ENCODE measurements at places on chromosomes 2 and 18.

DNA sequence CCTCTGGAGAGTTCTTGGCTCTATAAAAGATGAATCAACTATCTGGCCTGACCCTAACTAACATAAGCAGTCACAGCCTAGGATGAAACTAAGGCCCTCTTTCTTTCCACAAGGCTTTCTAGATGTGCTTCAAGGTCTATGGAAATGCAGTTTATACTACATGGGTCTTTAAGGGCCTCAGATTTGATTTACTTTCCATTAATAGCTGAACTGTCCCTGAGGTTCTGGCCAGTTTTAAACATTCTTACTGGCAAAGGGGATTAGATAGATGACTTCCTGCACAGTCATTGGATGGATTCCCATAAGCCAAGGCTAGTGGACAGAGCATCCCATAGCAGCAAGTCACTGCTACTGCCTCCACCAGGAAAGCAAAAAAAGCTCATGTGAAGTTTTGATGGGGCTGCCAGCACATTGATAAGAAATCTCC, 38.1 kb upstream of the LCLAT1 start:
- no peaks in the 10 kb centered on the region for H3K4me1 ChIP-seq
- H3K4me3 ChIP-seq = no peak overlapping the region
- no peak for DNase-seq
- H3K27ac ChIP-seq = no peak overlapping the region
- H3K27me3 ChIP-seq = no peaks in the 10 kb centered on the region
- no peaks in the 10 kb centered on the region for H3K36me3 ChIP-seq

- H3K4me1 ChIP-seq = peaks cover 35% of the 10 kb centered on the region
- H3K27ac ChIP-seq = peak overlapping the region; percentile 30
- DNase-seq = no peak
- no peaks in the 10 kb centered on the region for H3K36me3 ChIP-seq
Observed at GRCh38 chr2:168194784-168195522, 52.4 kb downstream of the STK39 start.

DNA sequence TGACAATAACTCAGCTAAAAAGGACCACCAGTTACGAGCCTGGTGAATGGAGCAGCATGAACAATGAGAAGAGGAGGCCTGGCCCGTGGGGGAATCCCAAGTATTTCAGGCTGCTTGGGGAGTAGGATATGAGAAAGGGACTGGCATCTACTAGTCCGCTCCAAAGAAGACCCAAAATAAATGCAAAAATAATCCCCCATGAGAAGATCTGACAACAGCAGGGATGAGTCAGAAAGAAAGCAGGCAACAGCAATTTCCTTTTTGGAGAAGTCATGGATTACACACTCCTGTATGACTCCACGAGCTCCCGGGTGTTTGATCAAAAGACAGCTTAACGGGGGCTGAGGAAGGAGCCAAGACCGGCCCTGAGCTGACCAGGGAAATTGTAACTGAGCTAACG, 111.4 kb downstream of the SOX11 start:
- no peak overlapping the region for H3K4me3 ChIP-seq
- H3K27ac ChIP-seq = no peak overlapping the region
- H3K27me3 ChIP-seq = no peaks in the 10 kb centered on the region
- DNase-seq = no peak
- no peaks in the 10 kb centered on the region for H3K4me1 ChIP-seq

DNA sequence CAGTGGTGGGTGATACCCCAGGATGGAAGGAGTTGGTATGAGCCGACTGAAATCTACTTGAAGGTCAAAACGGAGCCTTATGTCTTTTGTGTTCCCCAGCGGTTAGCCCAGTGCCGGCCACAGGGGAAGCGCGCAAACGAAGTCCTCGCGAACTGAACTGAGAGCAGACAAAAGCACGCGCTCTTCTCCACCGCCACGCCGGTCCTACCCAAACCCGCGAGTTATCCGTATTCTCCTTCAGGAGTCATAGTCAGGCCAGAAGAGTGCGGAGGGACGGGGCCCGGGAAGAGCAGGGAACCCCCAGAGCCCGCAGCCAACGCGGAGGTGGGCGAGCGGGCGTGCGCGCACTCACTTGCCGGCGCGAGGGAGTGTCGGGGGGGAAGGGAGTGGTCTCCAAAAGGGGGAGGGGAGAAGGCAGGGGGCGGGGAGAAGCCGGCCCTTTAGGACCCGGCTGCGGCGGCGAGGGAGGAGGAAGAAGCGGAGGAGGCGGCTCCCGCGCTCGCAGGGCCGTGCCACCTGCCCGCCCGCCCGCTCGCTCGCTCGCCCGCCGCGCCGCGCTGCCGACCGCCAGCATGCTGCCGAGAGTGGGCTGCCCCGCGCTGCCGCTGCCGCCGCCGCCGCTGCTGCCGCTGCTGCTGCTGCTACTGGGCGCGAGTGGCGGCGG, at the start of gene IGFBP2:
TSS of gene IGFBP2 (plus strand) at position 469 of the 664 bp plus-strand sequence. CDS start at position 573, 104 bp downstream.
- H3K36me3 ChIP-seq = no peaks in the 10 kb centered on the region
- DNase-seq = no peak
- no peak within 1 kb of the TSS for H3K4me3 ChIP-seq
- H3K27me3 ChIP-seq = peaks cover 19% of the 10 kb centered on the region
- H3K4me1 ChIP-seq = peaks cover 9% of the 10 kb centered on the region

DNA sequence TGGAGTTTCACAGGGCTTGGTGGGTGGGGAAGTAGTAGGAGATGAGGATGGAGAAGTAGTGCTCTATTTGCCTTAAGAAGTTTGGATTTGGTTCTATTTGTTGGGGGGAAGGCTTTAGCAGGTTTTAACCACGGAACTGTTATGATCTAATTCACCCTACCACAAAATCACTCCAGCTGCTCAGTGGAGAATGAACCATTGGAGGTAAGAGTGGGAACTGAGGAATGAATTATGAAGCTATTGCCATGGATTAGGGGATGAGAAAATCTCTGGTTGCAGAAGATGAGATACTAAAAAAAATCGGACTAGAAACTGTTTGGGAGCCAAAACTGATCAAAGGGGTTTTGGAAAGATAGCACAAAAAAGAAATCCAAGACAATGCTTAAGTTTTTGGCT, 488.9 kb downstream of the DLGAP1 start:
- no peak overlapping the region for H3K27ac ChIP-seq
- DNase-seq = no peak
- H3K4me3 ChIP-seq = no peak overlapping the region

DNA sequence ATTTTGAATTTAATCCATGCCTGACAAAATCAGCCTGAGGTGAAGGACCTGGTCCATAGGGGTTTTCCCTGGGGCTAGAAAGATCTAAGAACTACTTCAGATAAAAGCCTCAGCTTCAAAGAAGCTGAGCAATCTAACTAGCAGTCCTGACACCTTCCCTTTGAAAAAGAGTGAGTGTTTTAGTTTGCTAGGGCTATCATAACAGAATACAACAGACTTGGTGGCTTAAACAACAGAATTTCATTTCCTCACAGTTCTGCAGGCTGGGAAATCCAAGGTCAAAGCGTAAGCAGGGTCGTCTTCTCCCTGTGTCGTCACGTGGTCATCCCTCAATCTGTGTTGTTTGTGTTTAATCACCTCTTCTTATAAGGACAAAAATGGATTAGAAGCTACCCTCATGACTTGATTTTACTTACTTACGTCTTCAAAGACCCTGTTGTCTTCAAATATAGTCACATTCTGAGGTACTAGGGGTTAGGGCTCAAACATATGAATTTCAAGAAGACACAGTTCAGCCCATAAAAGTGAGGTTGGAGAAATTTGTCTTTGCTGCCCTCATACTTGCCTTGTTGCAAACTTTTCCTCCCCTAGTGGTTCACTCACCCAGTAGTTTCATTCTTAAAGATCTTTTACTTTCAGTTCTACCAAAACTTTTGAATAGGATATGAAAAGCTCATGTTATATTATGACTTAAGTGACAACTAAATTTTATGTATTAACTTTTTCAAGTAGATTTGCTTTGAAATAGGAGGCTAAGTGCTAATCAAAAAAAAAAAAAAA, 673.8 kb downstream of the ARHGAP15 start:
- H3K4me3 ChIP-seq = no peak overlapping the region
- H3K36me3 ChIP-seq = no peaks in the 10 kb centered on the region
- H3K4me1 ChIP-seq = no peaks in the 10 kb centered on the region
- H3K27me3 ChIP-seq = no peaks in the 10 kb centered on the region

- H3K27me3 ChIP-seq = no peaks in the 10 kb centered on the region
- no peaks in the 10 kb centered on the region for H3K36me3 ChIP-seq
- no peak for DNase-seq
- H3K4me1 ChIP-seq = no peaks in the 10 kb centered on the region
- H3K4me3 ChIP-seq = no peak overlapping the region
- no peak overlapping the region for H3K27ac ChIP-seq
Observed at GRCh38 chr2:228839421-228839876, 431.6 kb downstream of the PID1 start.

GRCh38 chr2:69043736-69044400, 30.9 kb downstream of the ANTXR1 start:
- no peak overlapping the region for H3K27ac ChIP-seq
- H3K27me3 ChIP-seq = no peaks in the 10 kb centered on the region
- DNase-seq = no peak
- no peak overlapping the region for H3K4me3 ChIP-seq
- H3K36me3 ChIP-seq = no peaks in the 10 kb centered on the region

- peaks cover 3% of the 10 kb centered on the region for H3K27me3 ChIP-seq
- H3K4me3 ChIP-seq = no peak overlapping the region
- H3K4me1 ChIP-seq = no peaks in the 10 kb centered on the region
- no peak overlapping the region for H3K27ac ChIP-seq
- DNase-seq = no peak
- H3K36me3 ChIP-seq = no peaks in the 10 kb centered on the region
Observed at GRCh38 chr2:176999301-176999700, 213.3 kb upstream of the HNRNPA3 start.

DNA sequence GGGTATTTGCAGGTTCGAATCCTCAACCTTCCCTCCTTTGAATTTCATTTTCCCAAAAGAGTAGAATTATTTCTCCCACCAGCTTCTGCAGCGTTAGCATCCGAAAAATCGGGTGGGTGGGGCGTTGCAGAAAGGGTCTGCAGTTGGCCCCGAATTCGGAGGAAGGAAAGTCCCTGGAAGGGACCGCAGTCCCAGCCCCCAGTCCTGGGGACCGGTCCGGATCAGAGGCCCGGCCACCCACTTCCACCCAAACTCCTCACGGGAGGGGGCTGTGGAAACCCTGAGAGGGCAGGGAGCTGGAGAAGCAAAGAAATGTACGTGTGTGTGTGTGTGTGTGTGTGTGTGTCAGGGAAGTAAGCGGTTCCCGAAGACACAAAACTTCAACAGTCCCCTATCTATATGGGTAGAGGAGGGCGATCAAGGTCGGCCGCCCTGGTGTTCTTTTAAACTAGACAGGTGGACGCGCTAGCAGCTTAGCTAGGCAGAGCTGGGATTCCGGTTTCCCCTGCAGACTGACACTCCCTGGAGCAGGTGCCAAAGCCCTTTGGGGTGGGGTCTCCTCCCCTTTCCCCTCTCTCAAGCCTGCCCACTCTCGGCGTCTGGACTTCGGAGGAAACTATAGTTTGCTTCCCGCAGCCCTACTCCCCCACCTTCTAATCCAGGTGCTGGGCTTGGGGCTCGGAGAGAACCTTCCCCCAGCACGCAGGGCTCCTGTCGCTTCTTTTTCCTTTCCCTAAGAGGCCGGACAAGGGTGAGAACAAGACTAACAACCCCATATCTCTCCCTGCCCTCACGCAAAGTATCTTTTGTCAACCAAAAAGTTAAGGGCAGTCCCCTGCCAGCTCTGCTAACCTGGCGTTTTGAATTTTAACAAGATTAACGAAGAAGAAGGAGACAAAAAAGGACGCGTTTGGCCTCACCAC, 4.8 kb upstream of the ONECUT2 start:
- no peaks in the 10 kb centered on the region for H3K36me3 ChIP-seq
- no peak overlapping the region for H3K27ac ChIP-seq
- H3K27me3 ChIP-seq = peaks cover 65% of the 10 kb centered on the region
- DNase-seq = no peak

- H3K36me3 ChIP-seq = no peaks in the 10 kb centered on the region
- no peak for DNase-seq
- H3K4me1 ChIP-seq = no peaks in the 10 kb centered on the region
- no peak overlapping the region for H3K4me3 ChIP-seq
- no peak overlapping the region for H3K27ac ChIP-seq
- no peaks in the 10 kb centered on the region for H3K27me3 ChIP-seq
Observed at GRCh38 chr2:112821142-112821541, 15.4 kb downstream of the IL1B start.

- no peak overlapping the region for H3K4me3 ChIP-seq
- no peaks in the 10 kb centered on the region for H3K4me1 ChIP-seq
- H3K36me3 ChIP-seq = no peaks in the 10 kb centered on the region
- no peak for DNase-seq
- H3K27ac ChIP-seq = no peak overlapping the region
Observed at GRCh38 chr2:187150670-187151069, 297.4 kb downstream of the CALCRL start.

DNA sequence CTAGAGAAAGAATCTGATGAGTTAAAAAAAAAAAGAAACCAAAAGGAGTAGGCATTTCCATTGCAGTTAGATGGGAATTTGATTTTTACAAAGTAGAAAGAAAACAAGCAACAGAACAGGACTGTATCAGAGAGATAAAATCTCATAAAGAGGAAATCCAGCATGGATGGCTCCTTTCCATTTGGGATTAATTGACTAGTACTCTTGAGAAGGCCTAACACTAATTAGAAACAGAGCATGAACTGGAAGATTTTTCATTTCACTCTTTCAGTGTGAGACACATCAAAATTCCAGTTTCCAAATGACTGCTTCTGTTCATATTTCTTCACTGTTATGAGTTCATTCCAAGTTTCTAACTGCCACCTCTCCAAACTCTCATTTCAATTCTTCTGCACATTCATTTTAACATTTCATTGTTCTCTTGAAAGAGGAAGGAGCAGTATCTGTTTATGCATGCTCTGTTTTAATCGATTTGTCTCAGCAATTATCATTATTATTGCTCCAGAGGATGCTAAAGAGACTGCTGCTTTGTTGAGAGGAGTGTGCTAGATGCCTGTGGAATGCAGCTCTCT, 108.8 kb upstream of the PIEZO2 start:
- no peak overlapping the region for H3K4me3 ChIP-seq
- H3K36me3 ChIP-seq = no peaks in the 10 kb centered on the region
- no peak for DNase-seq
- H3K27ac ChIP-seq = no peak overlapping the region
- no peaks in the 10 kb centered on the region for H3K4me1 ChIP-seq

GRCh38 chr18:13425357-13426091, 207.0 kb downstream of the LDLRAD4 start:
- no peaks in the 10 kb centered on the region for H3K27me3 ChIP-seq
- H3K4me3 ChIP-seq = no peak overlapping the region
- DNase-seq = no peak
- no peak overlapping the region for H3K27ac ChIP-seq

DNA sequence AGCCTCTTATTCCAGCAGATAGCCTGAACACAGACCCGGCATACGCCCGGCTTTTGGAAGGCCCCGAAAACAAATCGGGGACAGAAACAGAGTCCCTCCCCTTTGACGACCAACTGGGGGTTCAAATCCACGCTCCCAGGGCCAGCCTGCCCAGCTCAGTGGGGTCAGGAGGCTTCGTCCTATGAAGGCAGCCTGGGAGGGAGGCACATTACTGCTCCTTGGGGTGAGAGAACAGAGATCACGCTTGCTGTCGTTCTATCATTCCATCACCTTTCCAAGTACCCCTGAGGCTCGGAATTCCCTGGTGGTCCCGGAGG, 208.8 kb upstream of the SALL3 start:
- DNase-seq = no peak
- no peak overlapping the region for H3K4me3 ChIP-seq

Data from effector memory CD4-positive, alpha-beta T cell (primary cell).